ENCODE measurements at places on chromosomes 3 and 15.

GRCh38 chr15:80608688-80609087 lies 86.4 kb upstream of the ABHD17C start:
- no peak for DNase-seq

GRCh38 chr15:31237043-31237324 lies 89.7 kb upstream of the KLF13 start:
- DNase-seq, result no peak

GRCh38 chr3:142318331-142318730 lies 92.9 kb upstream of the GK5 start:
- no peak for DNase-seq

GRCh38 chr3:186452517-186452916 lies 90.5 kb upstream of the DGKG start:
- no peak for DNase-seq

DNA sequence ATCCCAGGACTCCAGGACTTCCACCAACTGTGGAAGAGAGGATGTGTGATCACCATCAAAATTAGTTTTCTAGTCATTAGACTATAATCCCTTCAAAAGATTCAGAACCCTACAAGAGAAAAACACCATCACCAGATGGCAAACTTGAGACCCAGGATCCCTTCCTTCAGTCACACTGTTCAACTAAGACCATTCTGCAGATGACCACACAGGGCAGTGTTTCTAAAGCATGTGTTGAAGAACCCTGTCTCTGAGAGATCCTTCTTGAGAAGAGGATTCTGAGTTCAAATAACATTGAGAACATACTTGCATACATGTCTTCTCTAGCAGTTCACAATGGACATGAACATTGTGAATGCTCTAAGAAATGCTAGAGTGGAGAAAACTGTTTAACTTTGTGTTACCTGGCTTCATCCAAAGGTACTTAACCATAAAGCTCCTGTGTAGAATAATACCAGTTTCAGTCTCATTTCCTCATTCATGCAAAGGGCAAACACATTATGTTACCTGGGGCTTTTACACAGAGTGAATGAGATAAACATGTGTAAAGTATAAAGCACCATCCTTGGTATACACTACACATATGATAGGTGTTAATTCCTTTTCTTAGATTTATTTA lies 2.4 kb upstream of the ADGRG7 start:
- DNase-seq, result no peak

DNA sequence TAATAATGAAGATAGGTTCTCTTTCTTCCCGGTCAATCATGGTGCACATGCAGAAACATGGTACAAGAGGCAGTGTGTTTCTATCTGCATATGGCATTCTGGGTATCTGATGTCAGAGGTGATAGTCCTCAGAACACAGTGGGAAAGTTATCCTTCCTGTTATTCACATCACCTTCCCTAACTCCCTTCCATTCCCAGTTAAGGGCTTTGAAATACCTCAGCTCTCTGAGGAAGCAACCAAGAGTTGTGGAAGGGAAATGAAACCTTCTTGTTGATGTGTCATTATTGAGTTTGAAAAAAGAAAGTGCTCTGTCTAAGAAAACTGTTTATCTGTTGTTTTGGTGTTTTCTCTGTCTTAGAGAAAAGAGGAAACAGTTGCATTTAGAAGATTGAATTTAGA lies 21.9 kb upstream of the P2RY13 start:
- DNase-seq, result no peak

DNA sequence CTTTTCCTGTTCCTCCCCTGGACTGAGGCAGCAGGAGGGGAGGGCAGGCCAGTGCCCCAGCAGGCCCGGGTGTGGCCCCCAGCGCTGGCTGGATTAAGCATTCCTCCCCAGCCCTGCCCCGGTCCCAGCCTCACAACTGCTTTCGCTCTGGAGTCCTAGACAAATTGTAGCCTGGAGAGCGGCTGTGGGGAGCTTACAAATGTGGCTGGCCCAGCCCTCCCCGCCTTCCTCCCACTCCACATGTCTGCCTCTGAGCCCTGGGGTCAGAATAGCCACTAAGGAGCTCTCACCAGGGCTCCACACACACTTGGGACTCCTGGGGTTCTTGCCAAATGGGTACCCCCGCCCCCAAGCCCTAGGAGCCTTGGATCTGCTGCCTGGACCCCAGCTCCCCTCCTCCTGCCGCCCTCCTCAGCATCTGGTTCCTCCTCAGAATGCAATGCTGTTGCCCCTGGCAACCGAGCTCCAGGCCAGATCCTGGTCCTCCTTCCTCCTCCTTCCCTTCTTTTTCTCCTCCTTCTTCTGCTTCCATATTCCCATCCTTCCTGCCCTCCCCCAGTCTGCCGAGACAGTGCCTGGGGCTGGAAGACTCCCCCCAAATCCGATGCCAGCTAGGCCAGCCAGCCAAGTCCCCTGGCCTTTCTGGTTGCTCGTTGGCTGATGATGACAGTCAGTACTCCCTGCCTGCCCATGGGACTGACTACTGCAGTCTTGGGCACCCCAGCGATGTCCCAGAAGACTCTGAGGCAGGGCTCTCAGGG lies 91.1 kb downstream of the LINGO1 start:
- DNase-seq, result no peak

GRCh38 chr15:31100738-31101137 lies 787 bp downstream of the TRPM1 start:
- no peak for DNase-seq

DNA sequence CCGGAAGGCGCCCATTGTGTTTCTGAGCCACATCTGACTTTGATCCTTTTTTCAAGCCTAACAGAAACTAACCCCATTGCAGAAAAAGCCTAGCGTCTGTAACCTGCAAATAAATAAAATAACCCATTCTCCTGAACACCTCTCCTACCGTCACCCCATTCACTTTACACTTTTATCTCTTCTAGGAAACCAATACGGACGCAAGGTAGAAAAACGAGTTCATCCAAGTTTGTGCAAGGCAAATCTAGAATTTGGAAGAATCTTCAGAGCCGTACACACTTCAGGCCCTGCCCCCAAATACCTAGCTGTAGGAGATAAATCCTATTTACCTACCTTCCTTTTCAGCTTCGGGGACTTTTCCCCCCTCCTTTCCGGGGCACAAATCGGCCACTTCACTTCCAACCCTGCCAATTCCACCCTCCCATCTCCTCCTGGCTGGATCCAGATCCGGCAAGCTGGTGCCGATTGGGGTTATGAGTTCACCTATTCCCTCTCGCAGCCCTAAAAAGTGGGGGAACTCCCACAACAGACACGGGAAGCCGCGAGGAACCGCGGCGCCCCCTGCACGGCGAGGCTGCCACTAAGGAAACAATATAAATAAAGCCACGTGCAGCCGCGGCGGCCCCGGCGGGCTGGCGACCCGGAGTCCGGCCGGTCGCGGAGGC lies 987 bp downstream of the PRTG start:
- no peak for DNase-seq

DNA sequence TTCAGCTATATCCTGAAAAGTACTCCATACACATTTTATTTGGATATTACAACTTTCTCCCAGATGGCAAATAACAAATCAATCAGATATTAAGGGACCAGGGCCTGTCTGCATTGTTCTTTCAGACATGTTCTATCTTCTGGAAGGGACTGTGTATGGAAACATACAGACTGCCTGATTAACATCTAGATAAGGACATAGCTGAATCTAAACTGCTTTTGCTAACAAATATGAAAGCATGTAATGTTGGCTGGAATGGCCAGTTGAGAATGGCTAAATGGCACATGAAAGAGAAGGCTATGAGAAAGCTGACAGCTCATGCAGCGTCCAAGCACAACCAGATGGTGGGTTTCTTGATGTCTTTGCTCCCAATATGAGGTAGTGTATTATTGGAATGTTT lies 149.4 kb downstream of the CFAP20DC start:
- no peak for DNase-seq

- DNase-seq, result no peak
Measured at GRCh38 chr3:131329774-131330173, 51.8 kb upstream of the NUDT16 start.

DNA sequence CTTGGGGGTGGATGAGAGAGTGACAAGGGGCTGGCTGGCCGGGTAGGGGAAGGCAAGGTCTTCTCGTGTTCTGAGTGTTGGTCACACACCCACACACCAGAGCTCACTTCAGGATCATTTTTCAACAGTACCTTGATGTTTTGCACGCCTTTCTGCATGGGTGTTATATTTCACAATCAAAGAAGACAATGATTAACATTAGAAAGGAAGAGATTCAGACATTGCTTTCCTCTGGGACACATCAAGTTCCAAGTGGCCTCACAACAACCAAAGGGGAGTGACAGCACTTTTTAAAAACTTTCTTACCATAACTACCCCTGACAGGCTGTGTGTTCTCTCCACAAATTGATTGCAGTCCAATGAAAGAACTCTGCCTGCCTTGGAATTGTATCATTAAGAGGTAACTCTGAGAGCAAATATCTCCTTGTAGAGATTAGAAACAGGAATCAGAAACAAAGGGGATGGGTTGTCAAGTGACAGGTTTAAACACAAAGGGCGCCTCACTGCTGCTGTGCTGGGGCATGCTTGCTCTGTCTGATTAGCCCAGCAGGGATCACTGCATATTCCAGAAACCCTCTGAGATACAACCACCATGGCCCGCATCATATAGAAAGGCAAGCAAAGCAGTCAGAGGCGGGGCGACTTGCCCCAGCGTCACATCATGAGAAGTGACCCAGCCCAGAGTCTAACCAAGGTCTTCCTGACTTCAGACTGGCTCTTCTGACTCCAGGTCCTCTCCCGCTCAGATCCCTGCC lies 230.8 kb downstream of the FEZF2 start:
- DNase-seq, result no peak

DNA sequence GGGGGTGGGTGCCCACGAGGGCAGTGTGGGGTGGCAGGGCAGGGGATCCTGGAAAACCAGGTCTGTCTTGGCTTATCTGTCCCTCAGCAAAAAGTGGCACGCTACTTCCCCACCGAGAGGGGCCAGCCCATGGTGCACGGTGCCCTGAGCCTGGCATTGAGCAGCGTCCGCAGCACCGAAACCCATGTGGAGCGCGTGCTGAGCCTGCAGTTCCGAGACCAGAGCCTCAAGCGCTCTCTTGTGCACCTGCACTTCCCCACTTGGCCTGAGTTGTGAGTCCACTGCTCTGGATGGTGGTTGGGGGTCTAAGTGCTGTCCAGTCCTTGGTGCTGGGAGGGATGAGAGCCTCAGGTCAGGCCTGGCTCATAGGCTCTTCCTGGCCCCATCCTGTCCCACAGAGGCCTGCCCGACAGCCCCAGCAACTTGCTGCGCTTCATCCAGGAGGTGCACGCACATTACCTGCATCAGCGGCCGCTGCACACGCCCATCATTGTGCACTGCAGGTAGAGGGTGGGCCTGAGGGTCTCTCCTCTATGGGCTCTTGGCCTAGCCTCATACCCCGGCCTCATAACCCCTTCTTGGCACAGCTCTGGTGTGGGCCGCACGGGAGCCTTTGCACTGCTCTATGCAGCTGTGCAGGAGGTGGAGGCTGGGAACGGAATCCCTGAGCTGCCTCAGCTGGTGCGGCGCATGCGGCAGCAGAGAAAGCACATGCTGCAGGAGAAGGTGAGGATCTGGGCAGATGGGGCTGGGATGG lies 31.1 kb downstream of the PTPN23 start:
- DNase-seq, result no peak

DNA sequence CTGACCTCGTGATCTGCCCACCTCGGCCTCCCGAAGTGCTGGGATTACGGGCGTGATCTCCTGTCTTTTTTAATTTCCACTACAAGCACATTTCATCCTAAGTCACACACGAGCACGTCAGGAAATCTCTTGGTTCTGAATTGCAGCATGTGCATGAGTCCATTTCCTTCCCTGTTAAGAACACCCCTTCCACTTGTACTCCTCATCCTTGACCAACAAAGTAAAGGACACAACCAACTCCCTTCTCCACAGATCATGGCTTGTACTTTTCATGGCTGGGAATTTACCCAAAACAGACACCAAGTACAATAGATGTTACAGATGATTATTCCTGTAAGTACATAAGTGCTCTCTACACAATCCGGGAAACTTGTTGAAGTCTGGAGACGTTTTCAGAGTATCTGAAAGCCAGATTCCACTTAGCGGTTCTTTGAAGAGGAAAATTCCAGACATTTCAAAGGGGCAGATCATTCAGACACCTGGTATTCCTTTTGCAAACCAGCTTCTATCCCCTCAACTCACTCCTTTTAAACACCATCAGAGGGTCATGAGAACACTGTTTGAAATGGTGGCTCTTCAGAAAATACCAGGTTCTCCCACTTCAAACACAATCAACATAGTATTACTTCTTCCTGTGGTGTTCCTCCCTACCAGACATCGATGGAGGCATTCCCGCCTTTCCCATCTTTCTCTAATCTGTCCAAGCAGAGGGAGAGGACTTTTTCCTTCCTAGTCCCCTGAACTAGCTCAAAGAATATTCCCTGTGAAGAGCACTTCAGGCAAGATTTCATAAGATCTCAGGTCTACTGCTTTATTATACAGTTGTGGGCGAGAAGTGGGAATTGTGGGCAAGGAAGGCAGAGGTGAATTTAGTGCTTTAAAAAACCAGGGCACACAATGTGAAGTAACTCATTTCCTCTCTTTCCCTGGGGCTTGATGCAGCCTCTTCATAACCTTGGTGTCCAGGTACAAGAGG lies 80.1 kb upstream of the TSC22D2 start:
- no peak for DNase-seq

Data from NCI-H2029 treated with DMSO at 0.1 percent for 48 hours (cell line).